ENCODE measurements at places on chromosomes 12 and 14.

DNA sequence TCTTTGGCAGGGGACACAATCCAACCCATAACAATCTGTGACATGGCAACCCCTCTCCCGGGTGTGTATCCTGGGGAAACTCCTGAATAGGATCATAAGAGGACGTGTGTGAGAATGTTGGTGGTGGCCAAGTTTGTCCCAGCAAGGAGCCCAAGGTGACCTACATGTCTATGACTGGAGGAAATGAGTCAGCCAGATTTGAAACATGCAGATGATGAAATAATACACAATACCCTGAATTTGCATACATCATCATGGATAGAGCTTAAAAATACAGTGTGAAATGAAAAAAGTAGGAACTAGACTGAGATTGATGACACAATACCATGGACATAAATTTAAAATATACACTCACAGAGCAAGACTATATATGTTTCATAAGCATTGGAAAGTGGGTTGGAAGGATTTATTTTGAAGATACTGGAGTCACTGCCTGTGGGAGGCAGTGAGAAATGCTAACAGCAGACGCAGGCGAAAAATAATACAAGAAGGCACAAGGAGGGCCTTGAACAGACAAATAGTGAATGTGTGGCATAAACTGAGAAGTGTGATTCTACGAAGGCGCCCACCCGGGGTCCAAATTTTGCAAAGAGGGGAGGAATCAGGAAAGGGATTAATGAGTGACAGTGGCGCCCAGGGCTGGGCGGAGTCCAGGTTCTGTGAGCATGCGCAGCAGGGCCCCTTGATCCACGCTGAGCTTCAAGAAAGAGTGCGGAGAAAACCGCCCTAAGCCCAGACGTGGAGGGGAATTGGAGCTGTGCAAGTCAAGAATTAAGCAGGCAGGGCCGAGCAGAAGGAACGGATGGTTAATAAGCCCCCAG lies 7.0 kb upstream of the MAP1LC3B2 start:
- no peak for DNase-seq

GRCh38 chr14:86596024-86596423 lies 1066.1 kb downstream of the FLRT2 start:
- no peak for DNase-seq

DNA sequence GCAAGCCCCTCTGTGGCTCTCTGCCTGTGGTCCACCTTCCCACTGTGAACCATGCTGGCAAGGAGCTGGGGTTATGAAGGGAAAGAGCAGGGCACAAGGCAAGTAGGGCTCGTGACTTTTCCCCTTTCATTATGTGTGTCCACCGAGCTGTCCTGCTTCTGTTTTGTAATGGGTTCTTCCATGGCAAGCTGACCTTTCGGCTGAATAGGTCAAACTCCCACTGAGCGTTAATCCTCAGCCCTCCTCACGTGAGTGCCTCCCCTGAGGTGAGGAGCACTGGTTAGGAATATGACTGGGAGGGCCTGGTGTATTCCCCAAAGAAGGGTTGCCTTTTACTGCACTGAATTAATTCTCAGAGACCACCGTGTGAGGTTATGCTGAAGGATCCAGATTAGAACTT lies 424.3 kb downstream of the NPAS3 start:
- DNase-seq, result no peak

DNA sequence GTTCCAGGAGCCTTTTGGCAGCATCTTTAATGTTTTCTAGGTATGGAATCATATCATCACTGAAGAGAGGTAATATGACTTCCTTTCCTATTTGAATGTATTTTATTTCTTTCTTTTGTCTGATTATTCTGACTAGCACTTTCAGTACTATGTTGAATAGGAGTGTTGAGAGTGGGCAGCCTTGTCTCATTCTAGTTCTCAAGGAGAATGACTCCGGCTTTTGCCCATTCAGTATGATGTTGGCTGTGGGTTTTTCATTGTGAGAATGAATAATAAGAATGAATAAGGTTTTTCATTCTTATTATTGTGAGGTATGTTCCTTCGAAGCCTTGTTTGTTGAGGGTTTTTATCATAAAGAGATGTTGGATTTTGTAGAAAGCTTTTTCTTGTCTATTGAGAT lies 98.9 kb downstream of the GPHN start:
- DNase-seq, result no peak

- DNase-seq, result no peak
These were observed 10.6 kb downstream of the CHST11 start for GRCh38 chr12:104467346-104467837.

DNA sequence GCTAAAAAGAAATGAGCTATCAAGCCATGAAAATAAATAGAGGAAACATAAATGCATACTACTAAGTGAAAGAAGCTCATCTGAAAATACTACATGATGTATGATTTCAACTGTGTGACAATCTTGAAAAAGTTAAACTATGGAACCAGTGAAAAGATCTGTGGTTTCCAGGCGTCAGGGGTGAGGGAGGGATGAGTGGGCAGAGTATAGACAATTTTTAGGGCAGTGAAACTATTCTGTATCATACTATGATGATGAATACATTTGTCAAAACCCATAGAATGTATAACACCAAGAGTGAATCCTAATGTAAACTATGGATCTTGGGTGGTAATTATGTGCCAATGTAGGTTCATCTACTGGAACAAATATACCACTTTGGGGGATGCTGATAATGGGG lies 21.3 kb downstream of the SPX start:
- peak; percentile 10 for DNase-seq

- DNase-seq, result no peak
These were observed 8.7 kb downstream of the MARK3 start for GRCh38 chr14:103393676-103394626.

- DNase-seq, result no peak
These were observed 7.7 kb upstream of the DYRK2 start for GRCh38 chr12:67640863-67641262.

GRCh38 chr12:121641343-121641630 lies 15.0 kb downstream of the ORAI1 start:
- DNase-seq, result no peak

DNA sequence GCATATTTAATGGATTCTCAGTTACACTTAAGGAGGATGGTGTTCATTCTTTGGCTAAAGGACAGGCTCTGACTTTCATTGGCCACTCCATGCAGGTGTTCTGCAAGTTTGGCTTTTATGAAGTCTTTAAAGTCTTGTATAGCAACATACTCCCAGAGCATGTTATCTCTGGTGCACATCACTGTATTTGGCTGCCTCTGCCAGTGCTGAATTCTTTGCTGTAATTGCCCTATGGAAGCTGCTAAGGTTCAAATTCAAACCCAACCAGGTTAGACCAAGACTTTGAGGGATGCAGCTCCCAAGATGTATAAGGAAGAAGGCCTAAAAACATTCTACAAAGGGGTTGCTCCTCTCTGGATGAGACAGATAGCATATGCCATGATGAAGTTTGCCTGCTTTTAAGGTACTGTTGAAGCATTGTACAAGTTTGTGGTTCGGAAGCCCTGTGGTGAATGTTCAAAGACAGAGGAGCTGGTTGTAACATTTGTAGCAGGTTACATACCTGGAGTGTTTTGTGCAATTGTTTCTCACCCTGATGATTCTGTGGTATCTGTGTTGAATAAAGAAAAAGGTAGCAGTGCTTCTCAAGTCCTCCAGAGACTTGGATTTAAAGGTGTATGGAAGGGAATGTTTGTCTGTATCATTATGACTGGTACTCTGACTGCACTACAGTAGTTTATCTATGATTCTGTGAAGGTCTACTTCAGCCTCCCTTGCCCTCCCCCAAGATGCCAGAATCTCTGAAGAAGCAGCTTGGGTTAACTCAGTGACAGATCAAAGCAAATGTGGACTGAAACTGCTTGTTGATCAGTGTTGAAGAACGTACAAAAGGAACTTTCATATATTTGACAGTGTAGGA lies 19.4 kb downstream of the TMEM116 start:
- DNase-seq, result no peak

DNA sequence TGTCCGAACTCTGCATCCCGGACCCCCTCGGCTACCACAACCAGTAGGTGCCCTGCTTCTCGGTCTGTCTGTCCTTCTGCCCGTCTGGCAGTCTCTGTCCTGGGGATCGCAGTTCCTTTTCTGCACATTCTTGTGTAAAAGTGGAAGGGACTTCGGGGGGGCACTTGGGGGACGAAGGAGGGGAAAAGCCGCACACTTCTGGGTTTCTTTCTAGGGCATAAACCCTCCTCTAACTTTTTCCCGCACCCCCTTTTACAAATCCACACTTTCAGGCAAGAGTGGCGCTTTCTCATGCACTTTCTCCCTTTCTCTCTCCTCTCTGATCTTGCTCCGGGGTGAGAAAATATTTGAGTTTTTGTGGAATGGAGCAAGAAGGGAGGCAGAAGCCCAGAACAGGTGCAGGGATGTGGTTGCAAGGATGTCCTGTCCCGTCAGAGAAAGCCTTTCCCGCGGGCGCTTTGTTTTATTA lies 506 bp downstream of the ESRRB start:
- DNase-seq, result no peak

- DNase-seq, result no peak
These were observed 21.1 kb downstream of the VDR start for GRCh38 chr12:47883663-47884195.

DNA sequence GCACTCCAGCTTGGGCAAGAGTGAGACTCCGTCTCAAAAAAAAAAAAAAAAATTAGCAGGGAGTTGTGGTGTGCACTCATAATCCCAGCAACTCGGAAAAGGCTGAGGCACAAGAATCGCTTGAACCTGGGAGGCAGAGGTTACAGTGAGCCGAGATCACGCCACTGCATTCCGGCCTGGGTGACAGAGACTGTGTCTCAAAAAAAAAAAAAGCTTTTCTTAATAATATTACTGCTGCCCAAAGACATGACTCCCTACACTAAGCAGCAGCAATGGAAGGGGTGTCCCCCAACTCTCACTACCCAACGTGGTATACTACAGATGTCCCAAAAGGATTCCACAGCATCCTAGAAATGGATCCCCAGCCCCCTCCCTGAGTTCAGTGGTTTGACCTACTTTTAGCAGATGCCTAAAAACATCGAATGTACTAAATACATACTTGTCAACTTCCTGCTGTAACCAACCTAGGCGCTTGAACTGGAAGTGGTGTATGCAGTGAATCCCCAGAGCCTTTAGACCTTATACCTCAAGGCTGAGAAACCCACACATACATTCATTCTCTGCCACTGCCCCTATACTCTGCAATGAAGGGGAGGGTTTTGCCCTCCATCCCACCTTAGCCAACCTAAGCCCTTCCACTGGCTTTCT lies 8.5 kb upstream of the FKBP11 start:
- no peak for DNase-seq

DNA sequence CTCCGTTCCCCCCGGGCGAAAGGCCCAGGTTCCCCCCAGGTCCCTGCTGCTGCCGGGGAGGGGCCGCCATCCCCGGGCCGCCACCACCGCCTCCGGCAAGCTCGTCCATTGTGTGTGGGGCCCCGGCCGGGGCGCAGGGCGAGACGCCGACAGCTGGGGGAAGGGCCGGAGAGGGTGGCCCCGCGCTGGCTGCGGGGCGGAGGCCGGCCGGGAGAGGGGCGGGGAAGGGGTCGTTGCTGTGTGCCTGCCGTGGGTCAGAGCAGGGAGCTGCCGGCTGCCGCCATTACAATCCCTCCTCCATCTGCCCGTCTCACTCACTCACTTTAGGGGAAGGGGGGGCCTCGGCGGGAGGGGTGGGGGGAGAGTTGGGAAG lies at the start of gene STRN3:
Gene STRN3, minus strand, starts transcription at position 303 of the 373 bp plus-strand sequence. Its CDS starts 194 bp downstream, at position 109.
- no peak for DNase-seq

DNA sequence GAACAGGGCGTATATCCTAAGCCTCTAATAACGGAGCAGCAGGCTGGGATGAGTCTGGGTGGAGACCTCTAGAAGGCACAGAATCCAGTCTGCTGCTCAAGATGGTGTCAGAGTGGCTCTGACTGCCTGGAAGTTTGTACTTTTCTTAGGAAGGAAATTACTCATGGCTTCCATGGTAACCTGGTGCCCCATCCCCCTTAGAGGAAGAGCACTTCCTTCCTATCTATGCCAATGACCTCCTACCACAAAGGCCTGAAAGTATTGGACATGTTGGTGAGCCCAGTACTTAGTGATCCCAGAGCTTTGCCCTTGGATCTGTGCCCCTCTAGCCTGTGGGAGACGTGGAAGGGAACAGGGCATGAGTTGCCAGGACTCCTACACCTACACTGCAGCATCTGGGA lies 1.5 kb downstream of the BATF start:
- DNase-seq, result no peak

All from activated naive CD8-positive, alpha-beta T cell treated with anti-CD3 and anti-CD28 coated beads, Interleukin-2, amount 50 U/mL, for 24 hours (primary cell).